Colonic mucosa (tissue), 4 donors: ENCODE measurements at places on chromosomes 4 and X.

- no peaks in the 10 kb centered on the region for H3K4me1 ChIP-seq
- no peak overlapping the region for H3K27ac ChIP-seq
- no peaks in the 10 kb centered on the region for H3K36me3 ChIP-seq
- DNase-seq: no peak
- no peak overlapping the region for H3K4me3 ChIP-seq
Observed at GRCh38 chr4:88998001-88998400, 59.0 kb downstream of the FAM13A start.

GRCh38 chrX:9352694-9353411 lies 112.0 kb upstream of the TBL1X start:
- H3K4me1 ChIP-seq: no peaks in the 10 kb centered on the region
- H3K36me3 ChIP-seq: no peaks in the 10 kb centered on the region
- DNase-seq: peak; percentile 34
- H3K27me3 ChIP-seq: no peaks in the 10 kb centered on the region
- peak overlapping the region; percentile 29 for H3K27ac ChIP-seq
- H3K4me3 ChIP-seq: no peak overlapping the region

- no peak for DNase-seq
- no peak overlapping the region for H3K27ac ChIP-seq
- no peaks in the 10 kb centered on the region for H3K4me1 ChIP-seq
- no peaks in the 10 kb centered on the region for H3K36me3 ChIP-seq
- no peak overlapping the region for H3K4me3 ChIP-seq
Observed at GRCh38 chrX:136541294-136541693, 9.3 kb downstream of the VGLL1 start.

DNA sequence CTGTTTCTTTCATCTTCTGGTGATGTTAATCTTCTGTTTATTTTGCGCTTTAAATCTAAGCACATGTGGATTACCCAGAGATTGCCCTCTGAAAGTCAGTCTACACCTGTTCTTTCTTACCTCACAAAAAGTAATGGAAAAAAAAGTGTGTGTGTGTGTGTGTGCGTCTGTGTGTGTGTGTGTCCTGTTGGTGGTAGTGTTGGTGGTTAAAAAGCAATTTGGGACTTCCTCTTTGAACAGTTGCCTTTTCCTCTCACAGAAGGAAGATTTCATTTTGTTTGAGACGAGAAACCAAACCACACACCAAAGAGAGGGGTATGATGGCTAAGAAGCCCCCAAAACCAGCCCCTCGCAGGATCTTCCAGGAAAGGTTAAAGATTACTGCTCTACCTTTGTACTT lies at the start of gene STAP1:
STAP1 (plus strand) TSS at position 235 of the 400 bp plus-strand sequence; CDS start at position 318, 83 bp downstream.
- H3K4me1 ChIP-seq: no peaks in the 10 kb centered on the region
- no peaks in the 10 kb centered on the region for H3K27me3 ChIP-seq
- H3K36me3 ChIP-seq: no peaks in the 10 kb centered on the region
- no peak for DNase-seq
- no peak within 1 kb of the TSS for H3K27ac ChIP-seq
- peak within 1 kb of the TSS; percentile 6 for H3K4me3 ChIP-seq

- no peaks in the 10 kb centered on the region for H3K36me3 ChIP-seq
- no peak overlapping the region for H3K4me3 ChIP-seq
- no peak overlapping the region for H3K27ac ChIP-seq
Observed at GRCh38 chrX:142999199-142999701, 26.5 kb upstream of the SPANXN4 start.

- no peaks in the 10 kb centered on the region for H3K4me1 ChIP-seq
- no peaks in the 10 kb centered on the region for H3K27me3 ChIP-seq
- DNase-seq: no peak
- H3K36me3 ChIP-seq: peaks cover under 1% of the 10 kb centered on the region
Observed at GRCh38 chr4:2824836-2825381, 18.7 kb upstream of the ADD1 start.

DNA sequence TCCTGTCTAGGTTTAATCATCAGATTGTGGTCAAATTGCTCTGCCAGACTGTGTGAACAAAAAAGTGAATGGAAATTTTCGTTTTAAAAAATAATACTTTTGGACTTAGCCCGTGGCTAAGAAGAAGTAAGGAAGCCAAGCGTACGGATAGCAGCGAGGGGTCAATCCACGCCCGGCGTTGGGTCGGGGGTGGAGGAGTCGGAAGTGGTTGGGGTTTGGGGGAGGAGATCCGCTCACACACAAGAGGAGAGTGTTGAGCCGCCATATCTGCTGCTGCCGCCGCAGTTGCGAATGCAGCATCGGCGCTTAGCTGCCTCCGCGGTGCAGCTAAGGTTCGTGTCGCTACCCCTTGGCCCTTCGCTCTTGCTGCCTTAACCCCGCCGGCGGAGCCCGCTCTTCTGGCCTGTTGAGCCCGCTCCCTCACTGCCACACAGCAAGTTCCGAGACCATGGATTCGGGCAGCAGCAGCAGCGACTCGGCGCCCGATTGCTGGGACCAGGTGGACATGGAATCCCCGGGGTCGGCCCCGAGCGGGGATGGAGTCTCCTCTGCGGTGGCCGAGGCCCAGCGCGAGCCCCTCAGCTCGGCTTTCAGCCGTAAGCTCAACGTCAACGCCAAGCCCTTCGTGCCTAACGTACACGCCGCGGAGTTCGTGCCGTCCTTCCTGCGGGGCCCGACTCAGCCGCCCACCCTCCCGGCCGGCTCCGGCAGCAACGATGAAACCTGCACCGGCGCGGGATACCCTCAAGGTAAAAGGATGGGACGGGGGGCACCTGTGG lies at the start of gene GSPT2:
GSPT2 (plus strand) TSS at position 264 of the 779 bp plus-strand sequence; CDS start at position 449, 185 bp downstream.
- DNase-seq: peak; percentile 69
- no peaks in the 10 kb centered on the region for H3K4me1 ChIP-seq
- H3K27ac ChIP-seq: no peak within 1 kb of the TSS

- H3K36me3 ChIP-seq: no peaks in the 10 kb centered on the region
- no peak overlapping the region for H3K27ac ChIP-seq
- no peak overlapping the region for H3K4me3 ChIP-seq
Observed at GRCh38 chrX:74527350-74527749, 87.1 kb downstream of the RLIM start.
